ENCODE measurements at places on chromosomes 11 and 22. TPM values are rescaled to one million over a fixed set of nuclear protein-coding genes. Genes with fewer than 3 reads are reported as not detected.

- no peak for DNase-seq
These were observed 4.2 kb downstream of the MYRF start for GRCh38 chr11:61756452-61757212.

DNA sequence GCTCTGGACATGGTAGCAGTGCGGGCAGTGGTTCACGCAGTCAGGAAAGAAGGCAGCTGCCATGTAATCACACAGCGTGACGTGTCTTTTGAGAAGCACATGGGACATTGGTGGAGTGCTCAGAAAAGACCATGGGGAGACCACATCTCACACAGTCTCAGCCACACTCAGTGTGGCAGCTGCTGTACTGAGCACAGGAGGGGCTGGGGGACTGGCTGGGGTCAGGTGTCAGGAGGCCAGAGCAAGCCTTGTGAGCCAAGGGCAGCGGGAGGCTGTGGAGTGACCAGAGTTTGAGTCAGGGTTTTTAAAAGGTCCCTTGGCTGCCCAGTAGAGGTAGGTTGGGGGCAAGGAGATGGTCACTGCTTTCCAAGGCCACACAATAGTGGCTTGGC lies 18.5 kb downstream of the CLDN5 start:
- DNase-seq = no peak

- no peak for DNase-seq
These were observed 505 bp downstream of the FAM227A start for GRCh38 chr22:38655519-38656255.

GRCh38 chr11:84358034-84358433 lies 1071.9 kb upstream of the CCDC90B start:
- DNase-seq = no peak

- DNase-seq = no peak
These were observed 15.1 kb downstream of the CRELD2 start for GRCh38 chr22:49933236-49934159.

GRCh38 chr11:109130910-109131309 lies 291.1 kb upstream of the C11orf87 start:
- no peak for DNase-seq

GRCh38 chr11:45855308-45855707 lies 8.0 kb downstream of the CRY2 start:
- DNase-seq = no peak

DNA sequence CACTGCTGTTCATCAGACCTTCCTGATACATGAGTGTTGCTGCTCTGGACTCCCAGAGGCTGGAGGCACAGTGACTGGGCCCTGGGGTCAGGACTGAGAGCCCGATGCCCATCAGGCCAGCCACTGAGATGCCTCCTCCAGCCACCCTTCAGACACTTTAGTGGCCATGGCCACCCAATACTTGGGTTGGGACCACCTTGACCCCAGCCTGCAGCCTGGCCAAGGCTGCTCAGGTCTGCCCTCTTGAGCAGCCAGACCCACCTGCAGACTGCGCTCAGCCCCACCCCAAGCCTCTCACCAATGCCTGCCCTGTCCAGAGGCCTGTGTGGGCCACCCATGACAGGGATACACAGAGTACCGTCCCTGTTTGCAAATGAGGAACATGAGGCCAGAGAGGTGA lies 4.2 kb downstream of the RNF215 start:
- no peak for DNase-seq

- DNase-seq = no peak
These were observed 936 bp downstream of the BRD1 start for GRCh38 chr22:49826603-49827270.

DNA sequence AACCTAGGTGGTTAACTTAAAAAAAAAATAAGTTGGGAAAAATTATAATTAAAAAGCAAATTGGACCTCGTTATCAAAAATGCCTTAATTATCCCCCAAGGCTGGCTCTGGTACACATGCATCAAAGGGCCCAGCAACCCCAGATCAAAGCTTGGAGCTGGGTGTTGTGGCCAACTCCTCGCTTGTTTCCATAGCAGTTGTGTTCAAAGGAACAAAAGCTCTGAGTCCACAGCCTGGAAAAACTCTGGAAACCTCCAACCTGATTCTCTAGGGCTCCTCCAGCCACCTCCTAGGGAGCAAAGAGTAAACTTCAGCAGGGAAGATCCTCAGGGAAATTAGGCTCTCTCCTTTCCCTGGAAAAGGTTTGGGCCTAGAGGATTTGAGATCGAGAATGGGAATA lies 149.4 kb downstream of the NXPE2 start:
- no peak for DNase-seq

Gene SCGB2A2
- not detected for total RNA-seq

Gene SLC5A4
- 0.79 TPM for total RNA-seq

Gene NAALADL1
- 21.7 TPM for total RNA-seq
